ENCODE measurements at places on chromosomes 7 and 10.
A peak's percentile ranks its signal among the peaks of the same experiment; 100 is the strongest.

DNA sequence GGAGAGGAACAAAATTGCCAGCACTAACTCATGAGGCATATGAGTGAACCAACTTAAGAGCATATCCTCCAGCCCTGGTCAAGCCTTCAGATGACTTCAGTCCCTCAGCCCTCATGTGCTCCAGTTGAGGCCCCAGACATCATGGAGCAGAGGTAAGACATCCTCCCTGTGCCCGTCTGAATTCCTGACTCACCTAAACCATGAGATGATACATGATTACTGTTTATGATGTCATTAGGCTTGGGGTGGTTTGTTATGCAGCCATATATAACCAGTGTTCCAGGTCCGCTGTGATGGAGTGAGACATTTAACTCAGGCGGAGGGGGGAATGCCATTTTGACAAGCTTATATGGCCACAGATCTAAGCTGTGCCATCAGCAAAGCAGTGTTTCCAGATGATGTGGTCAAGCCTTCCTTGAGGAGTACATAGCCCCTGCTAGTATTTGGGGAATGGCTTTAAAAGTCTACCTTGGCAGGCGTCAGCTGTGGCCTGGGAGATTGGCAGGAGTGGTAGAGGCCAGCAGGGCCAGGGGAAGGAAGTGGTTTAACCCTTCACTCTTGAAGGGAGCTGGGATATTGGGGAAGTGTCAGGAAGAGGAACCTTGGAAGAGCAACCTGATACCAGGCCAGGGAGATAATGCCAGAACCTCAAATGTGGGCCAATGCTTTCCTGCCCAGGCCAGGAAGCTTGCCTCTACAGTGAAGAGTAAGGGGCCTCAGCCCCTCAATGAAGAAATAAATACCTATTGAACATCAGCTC lies 343.0 kb upstream of the PODXL start:
- no peak for DNase-seq

DNA sequence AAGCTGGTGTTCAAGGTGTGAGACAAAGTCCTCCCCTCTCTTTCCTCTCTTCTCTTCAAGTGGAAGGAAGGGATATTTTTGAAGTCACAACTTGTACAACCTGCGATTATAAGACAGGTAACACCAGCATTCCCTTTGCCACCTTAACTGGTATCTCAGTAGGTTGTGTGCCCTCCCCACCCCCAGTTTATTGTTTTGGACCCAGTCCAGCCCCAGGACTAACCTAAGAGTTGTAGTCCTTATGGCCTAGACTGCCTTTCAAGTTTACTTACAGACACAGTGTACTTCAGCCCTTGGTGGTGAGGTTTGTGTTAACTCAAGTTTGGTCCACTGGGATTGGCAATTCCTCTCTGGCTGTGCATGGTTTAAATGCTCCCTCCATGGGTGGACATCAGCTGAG lies 26.8 kb upstream of the CYP2C8 start:
- no peak for DNase-seq

DNA sequence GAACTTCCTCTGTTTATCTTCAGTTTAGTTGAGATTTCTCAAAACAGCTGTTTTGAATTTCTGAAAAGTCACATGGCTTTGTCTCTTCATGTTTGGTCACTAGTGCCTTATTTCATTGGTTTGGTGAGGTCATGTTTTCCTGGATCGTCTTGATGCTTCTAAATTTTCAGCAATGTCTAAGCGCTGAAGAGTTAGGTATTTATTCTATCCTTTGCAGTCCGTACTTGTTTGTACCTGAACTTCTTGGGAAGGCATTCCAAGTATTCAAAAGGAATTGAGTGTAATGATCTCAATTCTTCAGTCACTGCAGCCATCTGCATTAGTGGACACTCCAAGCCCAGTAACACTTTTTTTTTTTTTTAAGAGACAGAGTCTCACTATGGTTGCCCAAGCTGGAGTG lies 67.7 kb downstream of the HERC4 start:
- no peak for DNase-seq

- DNase-seq, result no peak
Measured at GRCh38 chr10:14534152-14534551, 203.4 kb upstream of the FRMD4A start.

- no peak for DNase-seq
Measured at GRCh38 chr10:5423771-5424170, 11.4 kb downstream of the NET1 start.

GRCh38 chr7:48251766-48252165 lies 80.5 kb downstream of the ABCA13 start:
- DNase-seq, result no peak

- DNase-seq, result no peak
Measured at GRCh38 chr7:120550494-120551048, 277.6 kb downstream of the KCND2 start.

DNA sequence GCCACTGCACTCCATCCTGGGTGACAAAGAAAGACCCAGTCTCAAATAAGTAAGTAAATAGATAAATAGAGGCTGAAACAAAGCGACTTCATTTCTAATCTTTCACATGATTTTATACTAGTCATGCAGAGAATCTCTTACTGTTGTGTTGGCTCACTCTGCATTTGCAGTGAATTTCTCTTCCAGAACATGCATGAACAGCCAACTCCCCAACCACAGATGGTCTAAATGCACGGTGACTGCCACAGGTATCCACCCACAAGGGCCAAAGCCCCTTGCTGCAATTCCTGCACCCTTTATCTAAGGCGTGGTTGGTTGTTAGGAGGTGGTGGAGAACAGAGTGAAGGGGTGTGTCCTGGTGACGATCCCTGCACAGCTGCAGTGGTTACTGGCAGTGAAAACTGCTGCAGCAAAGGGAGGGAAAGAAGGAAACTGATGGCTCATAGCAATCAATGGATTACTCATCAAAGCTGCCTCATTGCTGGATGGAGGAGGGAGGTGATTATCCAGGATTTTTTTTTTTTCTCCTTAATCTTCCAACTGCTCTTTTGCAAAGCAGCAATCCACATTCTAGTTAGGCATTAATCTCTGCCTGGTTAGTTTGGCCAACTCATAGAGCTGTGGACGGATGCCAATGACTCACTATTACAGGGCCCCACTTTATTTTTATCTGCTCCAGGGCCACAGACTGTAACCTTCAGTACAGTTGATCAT lies 50.6 kb downstream of the PRTFDC1 start:
- no peak for DNase-seq

GRCh38 chr7:129199406-129199805 lies 11.0 kb downstream of the SMO start:
- DNase-seq, result no peak

DNA sequence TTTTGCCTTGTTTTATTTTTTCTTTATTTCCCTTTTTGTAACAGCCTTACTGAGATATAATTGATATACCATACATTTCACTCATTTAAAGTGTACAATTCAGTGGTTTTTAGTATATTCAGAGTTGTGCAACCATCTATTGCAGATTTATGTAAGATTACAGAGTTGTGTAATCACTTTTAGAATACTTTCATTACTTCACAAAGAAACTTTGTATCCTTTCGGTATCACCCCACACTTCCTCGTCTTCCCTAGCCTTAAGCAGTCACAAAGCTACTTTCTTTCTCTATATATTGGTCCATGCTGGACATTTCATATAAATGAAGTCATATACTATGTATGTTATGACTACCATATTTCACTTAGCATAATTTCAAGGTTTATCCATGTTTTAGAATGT lies 74.6 kb downstream of the ATRNL1 start:
- no peak for DNase-seq

GRCh38 chr7:14023838-14024237 lies 34.4 kb upstream of the ETV1 start:
- DNase-seq, result no peak

- DNase-seq, result no peak
Measured at GRCh38 chr7:7642081-7642480, 1.5 kb downstream of the UMAD1 start.

GRCh38 chr7:122901250-122901649 lies 15.0 kb upstream of the CADPS2 start:
- DNase-seq, result no peak

GRCh38 chr10:66862687-66863258 lies 63.1 kb upstream of the LRRTM3 start:
- DNase-seq, result no peak

- DNase-seq, result no peak
Measured at GRCh38 chr7:114973147-114973546, 51.3 kb downstream of the MDFIC start.

DNA sequence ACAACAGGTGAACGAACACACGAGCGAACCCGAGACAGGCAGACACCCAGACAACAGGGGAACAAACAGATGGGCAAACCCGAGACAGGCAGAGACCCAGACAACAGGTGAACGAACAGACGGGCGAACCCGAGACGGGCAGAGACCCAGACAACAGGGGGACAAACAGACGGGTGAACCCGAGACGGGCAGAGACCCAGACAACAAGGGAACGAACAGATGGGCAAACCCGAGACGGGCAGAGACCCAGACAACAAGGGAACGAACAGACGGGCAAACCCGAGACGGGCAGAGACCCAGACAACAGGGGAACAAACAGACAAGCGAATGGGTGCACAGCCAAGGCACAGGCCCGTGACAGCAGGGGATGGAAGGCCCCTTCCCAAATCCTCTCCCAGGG lies 264.7 kb downstream of the ELFN1 start:
- DNase-seq, result no peak

DNA sequence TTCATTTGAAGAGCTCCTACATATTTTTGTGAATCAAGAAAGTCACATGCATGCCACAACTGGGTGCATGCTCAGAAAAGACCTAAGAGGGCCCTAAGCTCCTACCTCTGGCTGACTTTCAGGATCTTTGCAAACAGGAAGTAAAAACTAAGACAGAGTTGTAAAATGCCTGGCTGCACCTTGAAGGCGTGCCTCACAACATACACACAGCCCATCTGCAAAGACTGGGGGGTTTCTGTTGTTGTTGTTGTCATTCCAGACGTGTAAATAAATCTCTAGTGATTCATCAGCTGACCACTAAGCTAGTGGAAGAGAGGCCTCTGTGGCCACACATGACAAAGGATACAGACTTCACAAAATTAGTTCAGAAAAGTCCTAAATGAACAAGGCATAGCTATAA lies 31.8 kb downstream of the SMURF1 start:
- no peak for DNase-seq

DNA sequence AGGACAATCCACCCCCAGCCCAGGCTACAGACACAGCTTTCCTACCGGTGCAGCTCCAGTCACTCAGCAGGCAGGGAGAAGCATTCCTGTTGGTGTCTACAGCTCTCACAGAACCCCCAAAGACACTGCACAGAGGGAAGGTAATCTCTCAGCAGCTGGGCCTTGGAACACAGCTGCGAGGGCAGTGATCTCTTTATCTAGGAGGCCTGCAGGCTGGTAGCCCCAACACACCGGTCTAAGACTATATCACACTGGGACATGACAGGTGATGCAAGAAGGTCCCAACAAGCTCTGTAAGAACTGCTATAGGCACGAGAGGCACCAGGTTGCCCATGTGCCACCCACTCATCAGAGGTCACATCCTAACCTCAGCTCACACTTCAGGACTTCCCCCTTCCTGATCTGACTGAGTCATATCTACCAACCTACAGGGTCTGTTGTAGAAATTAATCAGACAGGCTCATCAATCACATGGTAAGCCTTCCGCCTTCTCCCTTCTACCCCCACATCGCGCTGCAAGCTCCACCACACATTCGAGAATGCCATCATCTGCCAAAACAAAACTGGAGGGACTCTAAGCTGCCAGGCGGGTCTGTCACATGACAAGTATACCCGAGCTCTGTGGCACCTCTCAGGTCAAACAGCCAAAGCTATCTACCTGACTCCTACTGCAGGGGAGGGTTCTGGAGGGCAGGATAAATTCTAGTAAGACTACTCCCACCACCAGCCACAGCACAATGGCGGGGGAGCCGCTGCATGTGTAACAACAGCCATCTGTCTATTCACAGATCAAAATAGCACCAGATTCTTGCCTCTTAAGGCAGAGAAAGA lies 26.1 kb downstream of the FAM53B start:
- peak; percentile 56 for DNase-seq

GRCh38 chr7:66198956-66199355 lies 6.2 kb upstream of the TPST1 start:
- no peak for DNase-seq

DNA sequence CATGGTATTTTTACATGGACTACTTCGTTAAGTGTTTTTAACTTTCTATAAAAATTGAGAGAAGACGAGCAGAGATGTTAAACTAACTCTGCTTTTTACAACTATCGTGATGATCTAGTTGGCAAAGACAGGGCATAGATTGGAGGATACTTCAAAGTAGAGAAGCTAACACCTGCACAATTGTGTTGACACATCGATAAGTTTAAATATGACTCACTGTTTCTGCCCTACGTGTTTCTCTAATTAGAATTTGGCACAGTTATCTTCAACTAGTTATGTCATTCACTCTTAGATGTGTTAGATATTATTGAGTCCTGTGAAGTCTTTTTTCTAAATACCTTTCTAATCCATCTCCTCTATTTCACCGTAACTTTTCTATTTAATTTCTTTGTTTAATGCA lies 68.5 kb upstream of the FERD3L start:
- no peak for DNase-seq

DNA sequence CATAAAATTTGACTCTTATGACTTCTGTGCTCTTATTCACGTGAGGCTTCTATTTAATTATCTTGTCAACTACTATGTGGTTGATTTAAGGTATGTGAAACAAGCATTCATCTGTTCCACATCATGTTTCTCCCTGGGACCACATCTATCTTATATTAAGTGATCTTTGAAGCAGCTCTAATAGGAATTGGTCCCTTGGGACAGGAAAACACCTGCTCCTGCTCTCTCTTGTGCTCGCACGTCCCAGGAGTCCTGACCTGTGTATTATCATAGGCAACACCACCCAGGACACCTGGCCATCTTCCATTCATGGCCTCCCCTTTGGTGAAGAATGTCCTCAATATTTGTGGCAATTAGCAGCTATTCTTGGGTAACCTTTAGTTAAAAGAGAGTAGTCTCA lies 269.2 kb downstream of the NRG3 start:
- DNase-seq, result no peak

- DNase-seq, result no peak
Measured at GRCh38 chr10:17073725-17074540, 55.7 kb downstream of the CUBN start.

GRCh38 chr10:96038476-96039387 lies 4.7 kb upstream of the CCNJ start:
- no peak for DNase-seq
